ENCODE measurements at places on chromosomes 1 and 21. TPM values are rescaled to one million over a fixed set of nuclear protein-coding genes. Genes with fewer than 3 reads are reported as not detected.

The CFAP107 gene
- total RNA-seq: not detected

The SPRR2A gene
- total RNA-seq: not detected

The CR1 gene
- not detected for total RNA-seq

The C1orf87 gene
- total RNA-seq: not detected

The SPRR2G gene
- total RNA-seq: not detected

The MCOLN2 gene
- total RNA-seq: 9.6 TPM

The TTC39A gene
- 0.67 TPM for total RNA-seq

The PPP1R8 gene
- total RNA-seq: 37.8 TPM

The TRIM63 gene
- total RNA-seq: not detected

The KLHDC8A gene
- total RNA-seq: not detected

The SPRR3 gene
- total RNA-seq: not detected

DNA sequence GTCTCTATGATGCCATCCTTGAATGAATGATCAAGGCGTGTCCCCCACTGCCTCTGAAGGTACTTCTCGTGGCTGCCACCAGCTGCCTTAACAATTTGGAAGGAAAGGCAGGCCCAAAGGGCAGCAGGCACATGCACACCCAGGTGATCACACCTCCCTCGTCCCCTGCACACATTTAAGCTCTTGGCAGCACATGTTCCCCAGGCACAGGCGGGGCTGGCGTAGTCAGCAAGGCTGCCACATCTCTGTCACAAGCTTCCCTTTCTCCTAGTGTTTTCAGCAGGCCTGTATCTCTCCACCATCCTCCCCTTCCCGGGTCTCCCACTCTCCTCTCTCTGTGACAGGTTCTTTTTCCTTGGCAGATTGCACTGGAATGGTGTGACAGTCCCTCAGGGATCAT is 111.9 kb downstream of the CACNA1E start:
- no peak for DNase-seq

DNA sequence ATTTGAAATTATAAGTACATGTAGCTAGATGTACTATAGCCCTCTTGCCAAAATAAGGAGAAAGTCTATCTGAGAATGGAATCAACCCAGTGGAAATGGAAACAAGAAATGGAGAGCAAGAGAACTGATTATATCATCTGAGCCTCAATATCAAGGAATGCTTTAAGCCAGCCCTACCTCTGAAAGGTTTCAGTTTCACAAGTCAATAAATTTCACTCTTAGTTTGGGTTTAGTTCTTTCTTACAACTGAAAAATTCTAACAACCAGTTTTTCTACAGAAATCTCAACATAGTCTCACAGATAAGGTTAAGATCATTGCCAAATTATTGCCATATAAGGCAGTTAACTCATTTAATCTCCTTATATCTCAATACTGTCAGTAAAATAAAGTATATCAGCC is 80.0 kb downstream of the EPS15 start:
- DNase-seq: no peak

DNA sequence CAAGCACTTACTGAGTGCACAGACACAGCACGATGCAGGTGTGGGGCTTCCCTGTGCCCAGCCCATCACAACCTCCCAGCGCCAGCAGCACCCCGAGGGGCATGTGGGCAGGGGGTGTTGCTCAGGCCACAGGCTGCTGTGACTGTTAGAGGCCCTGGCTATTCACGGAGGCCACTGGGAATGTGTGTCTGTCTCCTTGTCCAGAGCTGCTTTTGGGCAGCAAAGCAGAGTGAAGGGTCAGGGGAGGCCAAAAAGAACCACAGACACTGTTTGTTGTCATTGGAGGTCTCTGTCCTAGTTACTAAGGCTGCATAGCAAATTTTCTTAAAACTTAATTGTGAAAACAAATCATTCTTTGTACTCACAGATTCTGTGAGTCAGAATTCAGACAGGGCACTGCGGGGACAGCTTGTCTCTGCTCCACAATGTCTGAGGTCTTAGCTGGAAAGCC is 49.6 kb downstream of the TNFRSF8 start:
- DNase-seq: peak; percentile 77

DNA sequence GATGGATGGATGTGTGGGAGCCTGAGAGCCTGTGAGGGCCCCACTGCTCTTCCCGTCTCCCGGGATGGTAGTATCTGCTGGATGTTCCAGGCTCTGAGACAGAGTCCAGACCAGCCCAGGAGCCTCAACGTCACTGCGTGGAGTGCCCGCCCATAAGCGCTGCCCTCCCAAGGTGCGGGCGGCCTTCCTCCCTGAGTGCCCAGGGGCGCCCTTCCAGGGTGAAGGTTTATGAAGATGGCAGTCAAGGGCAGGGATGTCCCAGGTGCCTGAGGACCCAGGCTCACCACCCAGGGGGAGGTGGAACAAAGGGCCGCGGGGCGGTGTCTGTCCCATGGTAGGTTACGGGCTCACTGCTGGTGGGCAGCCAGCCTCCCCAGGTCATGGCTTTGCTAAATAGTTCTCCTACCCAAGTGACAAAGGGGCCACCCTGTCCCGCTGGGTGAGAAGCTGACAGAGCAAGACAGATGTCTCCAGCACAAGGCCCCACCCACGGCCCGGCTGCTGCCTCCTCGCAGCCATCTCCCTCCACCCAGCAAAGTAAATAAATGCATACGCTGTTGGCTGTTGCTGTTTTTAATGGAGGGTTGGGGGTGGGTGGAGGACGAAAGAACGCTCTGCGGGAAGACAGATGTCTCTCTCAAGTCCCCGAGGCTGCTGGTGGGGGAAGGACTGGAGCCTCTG is 9.0 kb upstream of the GPR153 start:
- DNase-seq: no peak

DNA sequence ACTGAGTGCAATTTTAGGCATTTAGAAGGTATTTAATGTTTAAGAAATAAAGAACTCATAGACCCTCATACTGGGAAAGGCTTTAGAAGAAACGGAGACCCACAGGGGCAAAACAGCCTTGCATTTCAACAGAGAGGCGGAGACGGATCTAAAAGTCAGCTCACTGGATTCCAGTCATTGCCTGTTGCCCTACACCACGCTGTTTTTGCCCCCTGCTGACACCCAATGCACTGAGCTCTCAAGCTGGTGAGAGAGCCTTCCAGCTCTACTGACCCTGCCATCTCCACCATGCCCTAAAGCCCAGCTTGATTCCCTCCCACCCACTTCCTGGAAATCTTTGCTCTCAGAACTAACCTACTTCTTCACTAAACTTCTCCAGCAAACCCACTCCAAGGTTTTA is 7.2 kb upstream of the TRAF3IP3 start:
- no peak for DNase-seq

- peak; percentile 66 for DNase-seq
These were observed 466 bp downstream of the VPS26C start for GRCh38 chr21:37266515-37267221.

GRCh38 chr1:245956225-245956624 is 550.9 kb downstream of the SMYD3 start:
- peak; percentile 52 for DNase-seq

- no peak for DNase-seq
These were observed 92.9 kb downstream of the TRIM11 start for GRCh38 chr1:228313536-228314277.

DNA sequence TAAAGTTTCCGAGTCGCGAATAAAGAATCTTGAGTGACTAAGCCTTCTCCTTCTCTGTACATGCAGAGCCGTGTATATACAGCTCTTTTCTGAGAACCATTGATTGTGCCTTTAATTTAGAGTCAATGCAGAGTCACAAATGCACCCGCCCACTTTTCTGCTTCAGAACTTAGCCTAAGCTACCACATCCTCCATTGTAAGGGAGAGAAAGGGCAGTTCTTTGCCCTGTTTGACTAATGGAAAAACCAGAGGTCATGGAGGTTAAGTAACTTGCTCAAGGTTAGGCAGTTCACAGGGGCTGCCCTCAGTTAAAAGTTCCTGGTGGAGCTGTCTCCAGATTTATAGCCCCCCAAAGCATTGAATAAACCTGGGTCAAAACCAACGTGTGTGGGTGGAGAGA is 139.6 kb downstream of the TOMM20 start:
- DNase-seq: no peak

- DNase-seq: no peak
These were observed 1.1 kb upstream of the RPRD2 start for GRCh38 chr1:150362721-150363425.

DNA sequence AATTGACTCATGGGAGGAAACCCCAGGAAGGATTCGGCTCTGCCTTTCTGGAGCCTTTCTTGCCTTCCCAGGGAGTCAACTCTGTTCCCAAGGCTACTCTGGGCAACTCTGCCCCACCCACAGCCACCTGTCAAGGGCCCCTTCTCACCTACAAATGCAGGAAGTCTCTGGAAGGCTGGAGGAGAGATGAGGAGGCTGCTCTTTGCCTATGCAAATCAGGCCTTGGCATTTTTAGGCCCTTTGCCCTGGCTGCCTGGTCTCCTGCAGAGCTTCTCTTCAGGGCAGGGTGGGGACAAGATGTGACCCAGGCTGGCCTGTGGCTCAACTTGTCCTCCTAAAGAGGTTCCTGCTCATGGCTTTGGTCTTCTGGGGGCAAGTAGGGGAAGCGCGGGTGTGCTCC is 5.4 kb downstream of the SLC6A9 start:
- no peak for DNase-seq

GRCh38 chr1:95631695-95632094 is 397.7 kb downstream of the RWDD3 start:
- no peak for DNase-seq

- DNase-seq: no peak
These were observed 117.0 kb upstream of the NFIA start for GRCh38 chr1:60965280-60965854.

- no peak for DNase-seq
These were observed 15.3 kb downstream of the DNAJC11 start for GRCh38 chr1:6686294-6686693.

GRCh38 chr1:10738061-10739058 is 58.1 kb downstream of the CASZ1 start:
- DNase-seq: no peak

DNA sequence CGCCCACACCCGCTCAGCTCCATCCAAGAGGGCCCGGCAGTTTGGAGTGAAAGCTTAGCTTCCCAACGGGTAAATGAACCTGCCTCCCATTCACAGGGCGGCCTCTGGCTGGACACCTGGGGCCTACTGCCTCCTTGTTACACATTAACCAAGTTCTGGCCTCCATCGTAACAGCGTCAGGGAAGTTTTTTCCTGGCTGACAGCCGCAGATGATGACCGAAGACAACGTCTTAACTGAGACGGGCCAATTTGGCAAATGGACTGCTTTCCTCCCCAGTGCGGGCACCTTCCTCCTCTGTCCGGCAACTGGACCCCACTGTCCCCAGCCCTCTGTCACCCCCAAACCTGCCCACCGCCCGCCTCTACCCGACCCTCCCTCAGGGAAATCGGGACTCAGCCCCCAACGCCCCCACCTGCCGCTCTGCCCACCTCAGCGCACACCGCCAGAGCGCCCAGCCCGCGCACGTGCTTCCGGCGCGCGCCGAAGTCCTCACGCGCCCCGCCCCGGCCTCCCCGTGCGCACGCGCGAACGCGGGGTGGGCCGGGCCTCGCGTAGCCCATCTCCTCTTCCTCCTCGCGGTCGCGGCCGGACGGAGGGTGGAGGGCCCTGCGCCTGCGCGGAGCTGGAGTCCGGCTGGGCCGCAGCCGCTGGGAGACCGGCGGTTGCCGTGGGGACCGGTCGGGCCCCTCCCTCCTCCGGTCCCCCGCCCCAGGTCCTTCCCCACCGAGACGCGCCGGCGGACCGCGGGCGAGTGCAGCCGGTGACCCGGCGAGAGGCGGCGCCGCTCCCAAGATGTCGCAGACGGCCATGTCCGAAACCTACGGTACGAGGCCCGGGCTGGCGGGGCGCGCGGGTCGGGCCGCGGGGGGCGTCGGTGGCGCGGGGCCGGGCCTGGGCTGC is at the start of gene RAB4A:
Gene RAB4A, plus strand, starts transcription at position 565 of the 901 bp plus-strand sequence. Its CDS starts 229 bp downstream, at position 794.
- peak; percentile 85 for DNase-seq

- no peak for DNase-seq
These were observed 5.6 kb upstream of the YRDC start for GRCh38 chr1:37813529-37814145.

GRCh38 chr21:45985471-45986315 is 4.1 kb downstream of the COL6A1 start:
- DNase-seq: no peak

GRCh38 chr1:30745834-30746208 is 11.8 kb downstream of the LAPTM5 start:
- no peak for DNase-seq

DNA sequence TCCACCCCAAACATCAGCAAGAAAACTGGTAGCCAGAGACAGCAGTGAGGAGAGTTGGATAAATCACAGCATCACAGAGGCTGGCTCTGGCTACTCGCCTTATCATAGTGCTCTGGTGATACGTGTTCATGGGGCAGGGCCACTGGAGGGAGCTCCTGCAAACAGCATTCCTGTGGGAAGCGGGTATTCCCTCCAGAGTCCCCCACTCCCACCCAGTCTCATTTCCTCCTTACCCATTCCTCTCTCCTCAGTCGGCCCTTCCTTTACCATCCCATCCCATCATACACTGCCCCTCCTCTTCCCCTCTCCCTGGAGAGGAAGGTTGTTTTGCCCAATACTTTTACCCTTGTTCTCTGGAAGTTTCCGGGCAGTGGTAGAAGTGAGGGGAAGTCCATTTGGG is 7.1 kb downstream of the NHLH2 start:
- no peak for DNase-seq

- DNase-seq: no peak
These were observed 16.5 kb upstream of the SETDB1 start for GRCh38 chr1:150909585-150910180.

DNA sequence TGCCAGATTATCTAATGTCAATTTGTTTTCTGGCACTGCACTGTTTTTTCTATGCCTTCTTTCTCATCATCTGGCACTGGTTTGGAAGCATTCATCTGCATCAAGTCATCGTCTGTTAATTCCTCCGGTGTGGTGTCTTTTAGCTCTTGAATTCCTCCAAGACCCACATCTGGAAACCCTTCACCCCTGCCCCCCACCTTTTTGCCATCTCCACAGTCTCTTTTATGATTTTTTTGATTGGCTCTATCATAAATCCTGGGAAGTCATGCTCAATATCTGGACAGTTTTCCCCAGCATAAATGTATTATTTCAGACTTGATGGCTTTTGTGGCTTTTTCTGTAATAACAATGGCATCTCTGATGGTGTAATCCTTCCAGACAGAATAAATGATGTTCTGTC is 10.4 kb upstream of the KCNK1 start:
- DNase-seq: no peak

DNA sequence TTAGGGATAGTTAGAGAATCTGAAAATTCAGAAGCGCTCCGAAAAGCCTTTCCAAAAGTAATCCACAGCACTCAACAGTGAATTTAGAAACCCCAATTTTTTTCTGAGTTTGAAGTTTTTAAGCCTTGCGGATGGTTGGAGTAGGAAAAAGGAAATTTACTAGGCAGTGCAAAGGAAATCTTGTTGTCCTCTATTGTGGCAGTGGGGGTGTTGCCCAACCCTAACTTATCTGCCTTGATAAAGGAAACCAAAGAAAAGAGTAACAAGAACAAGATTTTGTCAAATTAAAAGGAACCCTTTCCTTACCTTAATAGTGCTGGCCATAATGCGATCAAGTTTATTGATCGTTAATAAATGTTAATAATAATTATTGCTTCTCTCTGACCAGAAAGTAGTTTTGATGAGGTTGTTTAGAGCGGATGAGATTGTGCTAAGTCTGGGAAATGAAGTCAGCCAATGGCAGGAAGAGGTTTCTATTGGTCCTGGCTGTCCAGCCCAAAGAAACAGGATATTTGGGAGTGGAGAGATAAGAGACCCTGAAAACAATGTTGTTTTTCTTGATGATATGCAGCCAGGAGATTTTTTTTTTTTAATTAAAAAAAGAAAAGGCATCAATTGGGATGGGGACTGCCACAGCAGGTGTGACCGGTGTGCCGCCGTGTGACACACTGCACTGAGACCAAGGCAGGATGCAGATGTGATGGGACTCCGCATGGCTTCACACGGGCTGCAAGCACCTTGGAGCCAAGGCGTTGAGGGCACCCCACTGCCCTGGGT is at the start of gene ERG:
Gene ERG, minus strand, starts transcription at position 421 of the 777 bp plus-strand sequence. Its CDS starts 97 bp downstream, at position 324.
- DNase-seq: no peak

Data from M059J (cell line).